ENCODE measurements at places on chromosomes 5 and 9.

DNA sequence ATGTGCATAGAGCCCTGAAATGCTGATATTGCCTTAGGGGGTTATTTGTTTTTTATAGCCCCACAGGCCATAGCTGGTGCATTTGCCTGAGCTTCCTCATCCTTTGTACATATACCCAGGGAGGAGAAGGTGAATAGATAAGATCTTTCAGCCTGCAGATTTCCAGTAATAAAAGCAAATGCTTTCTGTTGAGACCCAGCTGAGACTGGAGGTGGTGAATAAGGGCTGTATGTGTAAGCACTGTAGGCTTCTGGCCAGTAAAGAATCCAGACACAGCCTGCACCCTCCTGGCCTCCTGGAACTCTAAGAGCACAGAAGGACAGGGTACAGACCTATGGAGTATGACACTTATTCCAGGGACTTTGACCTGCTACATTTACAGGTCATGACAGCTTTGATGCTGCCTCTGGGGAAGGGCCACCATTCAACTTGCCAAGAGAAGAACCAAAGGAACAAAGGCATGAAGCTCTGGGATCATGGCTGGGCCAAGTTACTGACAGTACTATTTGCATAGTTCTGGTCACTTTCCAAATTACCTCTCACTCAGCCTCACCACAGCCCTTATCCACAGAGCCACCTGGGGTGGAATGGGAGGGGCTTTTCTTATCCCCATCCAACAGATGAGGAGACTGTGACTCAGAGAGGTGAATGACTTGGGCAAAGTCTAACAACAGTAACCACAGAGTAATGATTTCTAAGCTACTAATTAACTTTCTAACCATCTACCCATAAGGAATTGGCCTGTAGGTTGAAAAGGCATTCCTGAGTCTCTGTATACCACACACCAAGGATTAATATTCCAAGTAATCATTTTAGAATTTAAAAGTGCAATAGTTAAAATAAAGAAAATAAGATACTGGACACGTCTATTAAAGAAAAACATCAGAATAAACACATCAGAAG lies 604.5 kb upstream of the KLF4 start:
- peak; percentile 98 for DNase-seq

GRCh38 chr5:53326424-53327153 lies 153.8 kb upstream of the FST start:
- no peak for DNase-seq

DNA sequence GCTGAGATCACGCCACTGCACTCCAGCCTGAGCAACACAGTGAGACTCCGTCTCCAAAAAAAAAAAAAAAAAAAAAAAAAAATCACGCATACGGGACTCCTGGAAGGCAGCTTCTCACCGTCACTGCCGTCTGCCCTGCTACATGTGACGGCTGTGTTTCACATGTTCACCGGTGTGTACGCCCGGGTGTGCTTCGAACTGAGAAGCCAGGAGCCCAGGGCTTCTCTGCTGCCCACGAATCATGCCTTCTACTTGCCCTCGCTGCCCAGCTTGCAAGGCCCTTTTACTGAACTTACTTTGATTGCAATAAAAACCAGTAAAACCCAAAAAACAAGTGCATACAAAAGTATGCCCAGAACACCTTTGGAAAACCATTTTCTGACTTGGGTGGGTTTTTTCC lies 5.8 kb upstream of the NKD2 start:
- no peak for DNase-seq

GRCh38 chr9:135381762-135382310 lies 97.7 kb upstream of the PPP1R26 start:
- DNase-seq, result no peak

- DNase-seq, result no peak
Measured at GRCh38 chr9:116342941-116343340, 189.3 kb downstream of the PAPPA start.

DNA sequence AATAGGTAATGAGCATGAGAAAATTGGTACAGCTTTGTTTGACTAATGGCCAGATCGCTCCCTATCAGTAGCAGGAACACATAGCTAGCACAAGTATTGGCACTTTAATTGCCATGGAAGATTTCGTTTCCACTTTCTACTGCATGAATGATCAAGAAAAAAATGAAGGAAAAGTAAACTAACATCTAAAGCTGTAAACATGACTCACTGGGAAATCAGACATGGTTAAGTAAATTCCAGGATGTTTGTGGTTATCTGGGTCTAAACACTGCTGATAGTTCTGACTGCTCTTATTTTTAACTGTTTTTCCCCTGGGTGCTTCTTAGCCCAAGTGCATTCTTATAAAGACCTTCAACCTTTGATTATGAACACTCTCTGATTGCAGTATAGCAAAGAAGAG lies 388.9 kb downstream of the NR2F1-AS1 start:
- peak; percentile 81 for DNase-seq

- DNase-seq, result no peak
Measured at GRCh38 chr5:171661143-171661542, 124.5 kb upstream of the SMIM23 start.

DNA sequence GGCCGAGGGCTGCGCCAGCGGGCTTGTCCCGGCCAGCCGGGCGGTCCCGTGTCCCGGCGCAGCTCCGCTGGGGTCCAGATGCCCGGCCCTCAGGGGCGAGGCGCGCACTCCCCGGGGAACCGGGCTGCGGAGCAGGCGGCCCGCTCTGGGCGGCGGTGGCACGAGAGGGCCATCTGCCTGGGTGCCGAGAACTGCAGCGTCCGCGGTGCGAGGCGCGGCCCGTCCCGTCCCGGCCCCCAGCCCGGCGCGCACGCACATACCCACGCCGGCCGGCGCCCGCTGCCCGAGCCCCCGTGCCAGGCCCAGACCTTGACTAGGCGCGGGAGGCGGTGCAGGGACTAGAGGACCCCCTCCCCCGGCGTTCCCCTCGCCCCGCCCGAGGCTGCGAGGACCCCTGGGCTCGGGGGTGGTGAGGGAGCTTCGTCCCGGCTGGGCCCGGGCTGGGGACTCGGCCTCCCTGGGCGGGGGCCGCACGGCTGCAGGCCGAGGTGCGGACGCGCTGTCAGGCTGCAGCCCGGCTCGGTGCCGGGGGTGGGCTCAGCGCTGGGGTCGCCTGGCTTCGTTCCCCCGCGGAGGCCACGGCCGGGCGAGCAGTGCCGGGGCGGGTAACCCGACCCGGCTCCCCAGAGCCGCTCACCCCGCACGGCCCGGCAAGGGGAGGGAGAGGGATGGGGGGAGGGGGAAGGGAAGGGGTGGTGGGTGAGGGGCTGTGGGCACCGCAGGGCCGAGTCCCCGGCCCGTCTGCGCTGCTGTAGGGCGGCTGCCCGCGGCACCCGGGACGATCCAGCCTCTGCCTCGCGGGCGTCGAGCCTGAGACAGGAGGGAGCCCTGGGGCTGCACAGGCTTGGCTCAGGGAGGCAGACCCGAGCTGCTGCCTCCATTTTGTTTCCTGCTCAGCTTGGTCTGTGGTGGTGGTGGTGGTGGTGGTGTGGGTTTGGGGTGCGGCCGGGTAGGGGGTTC lies 1.2 kb upstream of the NSD1 start:
- no peak for DNase-seq

- peak; percentile 40 for DNase-seq
Measured at GRCh38 chr9:97900103-97900737, 22.1 kb downstream of the TRMO start.

GRCh38 chr9:77546376-77546950 lies 101.7 kb downstream of the GNA14 start:
- no peak for DNase-seq

- no peak for DNase-seq
Measured at GRCh38 chr9:8241201-8241600, 441.6 kb upstream of the DMAC1 start.

- DNase-seq, result no peak
Measured at GRCh38 chr9:109341561-109341960, 20.7 kb upstream of the EPB41L4B start.

GRCh38 chr9:98251551-98251950 lies 3.9 kb downstream of the TBC1D2 start:
- DNase-seq, result peak; percentile 67

DNA sequence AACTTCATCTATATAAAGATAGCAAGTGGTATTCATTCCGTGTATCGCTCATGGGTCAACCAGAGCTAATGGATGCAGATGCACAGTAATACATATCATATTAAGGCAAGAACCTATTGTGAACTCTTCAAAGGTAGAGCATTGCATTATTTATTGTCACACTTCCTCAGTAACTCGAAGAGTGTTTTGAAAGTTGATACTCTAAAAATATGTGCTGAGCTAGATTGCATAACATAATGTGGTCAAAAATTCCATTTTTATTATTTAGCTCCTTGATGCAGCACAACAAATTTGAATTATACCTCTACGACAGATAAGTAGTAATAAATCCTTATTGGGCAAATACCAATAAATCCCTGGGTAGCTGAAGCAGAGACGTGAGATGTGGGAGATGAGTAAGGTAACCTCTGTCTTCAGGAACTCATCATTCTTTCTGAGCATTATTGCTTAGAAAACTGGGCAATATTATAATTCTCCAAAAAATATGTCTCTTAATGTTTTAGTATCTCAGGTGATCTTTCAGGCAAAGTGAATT lies 70.3 kb downstream of the CDH18 start:
- no peak for DNase-seq

DNA sequence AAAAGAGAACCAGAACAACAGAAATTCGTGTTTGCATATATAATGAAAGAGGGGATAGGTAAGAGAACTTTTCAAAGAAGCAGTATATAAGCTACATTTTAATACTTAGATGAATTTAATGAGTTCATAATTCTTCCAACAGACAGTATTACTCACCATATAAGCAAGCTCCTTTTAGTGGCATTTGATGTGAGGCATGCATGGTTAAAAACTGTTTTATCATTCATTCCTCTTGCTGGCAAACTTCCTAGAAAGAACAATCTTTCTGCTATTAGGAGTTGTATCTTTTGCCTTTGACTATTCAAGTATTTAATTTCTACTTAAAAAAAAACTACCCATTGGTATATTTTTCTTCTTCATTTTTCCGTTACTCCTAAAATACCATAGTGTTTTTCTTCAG lies 65.7 kb upstream of the EIF4EBP3 start:
- no peak for DNase-seq

- DNase-seq, result no peak
Measured at GRCh38 chr9:127405344-127406125, 8.6 kb downstream of the SLC2A8 start.

DNA sequence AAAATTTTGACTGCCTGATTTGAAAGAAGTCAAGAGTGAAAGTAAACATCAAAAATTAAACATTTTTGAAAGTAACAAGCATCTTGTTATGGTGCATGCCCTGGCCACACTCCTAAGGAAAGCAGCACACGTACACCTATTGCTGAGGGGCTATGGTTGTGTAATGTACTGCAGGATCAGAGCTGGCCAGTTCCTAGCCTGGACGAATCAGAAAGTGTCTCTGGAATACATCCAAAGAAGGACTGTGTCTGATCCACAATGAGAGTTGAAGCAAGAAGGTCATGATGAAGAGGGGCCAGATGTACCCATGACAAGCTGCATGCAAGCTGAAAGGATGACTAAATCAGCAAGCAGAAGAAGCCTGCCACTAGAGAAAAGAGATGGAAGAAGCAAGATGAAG lies 618.2 kb downstream of the TLE1 start:
- no peak for DNase-seq

DNA sequence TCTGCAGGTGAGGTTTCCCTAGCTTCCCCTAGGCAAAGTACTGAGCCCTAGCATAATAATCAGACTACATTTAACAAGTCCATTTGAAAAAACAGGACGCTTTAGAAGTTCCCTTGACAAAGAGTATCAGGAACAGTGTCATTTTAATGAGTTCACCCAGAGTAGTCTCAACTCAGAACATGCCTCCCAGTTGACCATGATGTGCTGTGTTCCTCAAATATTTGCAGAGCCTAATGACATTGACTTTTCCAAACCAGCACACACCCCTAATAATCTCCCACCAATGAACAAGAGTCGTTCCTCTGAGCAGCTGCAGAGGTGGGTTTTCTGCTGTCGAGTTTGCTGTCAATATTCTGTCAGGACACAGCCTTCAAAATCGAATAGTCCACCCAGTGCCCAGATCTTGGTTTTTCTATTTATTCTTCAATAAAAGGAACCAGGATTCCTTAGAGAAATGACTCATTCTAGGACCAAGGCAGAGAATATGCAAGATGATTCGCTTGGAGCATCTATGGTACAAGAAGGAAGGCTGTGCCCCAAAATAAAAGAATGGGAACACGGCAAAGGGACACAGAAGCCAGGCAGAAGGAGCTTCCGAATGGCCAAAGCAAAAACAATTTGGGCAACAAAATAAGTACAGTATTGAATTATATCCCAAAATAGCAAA lies 57.6 kb downstream of the OTULIN start:
- DNase-seq, result no peak

DNA sequence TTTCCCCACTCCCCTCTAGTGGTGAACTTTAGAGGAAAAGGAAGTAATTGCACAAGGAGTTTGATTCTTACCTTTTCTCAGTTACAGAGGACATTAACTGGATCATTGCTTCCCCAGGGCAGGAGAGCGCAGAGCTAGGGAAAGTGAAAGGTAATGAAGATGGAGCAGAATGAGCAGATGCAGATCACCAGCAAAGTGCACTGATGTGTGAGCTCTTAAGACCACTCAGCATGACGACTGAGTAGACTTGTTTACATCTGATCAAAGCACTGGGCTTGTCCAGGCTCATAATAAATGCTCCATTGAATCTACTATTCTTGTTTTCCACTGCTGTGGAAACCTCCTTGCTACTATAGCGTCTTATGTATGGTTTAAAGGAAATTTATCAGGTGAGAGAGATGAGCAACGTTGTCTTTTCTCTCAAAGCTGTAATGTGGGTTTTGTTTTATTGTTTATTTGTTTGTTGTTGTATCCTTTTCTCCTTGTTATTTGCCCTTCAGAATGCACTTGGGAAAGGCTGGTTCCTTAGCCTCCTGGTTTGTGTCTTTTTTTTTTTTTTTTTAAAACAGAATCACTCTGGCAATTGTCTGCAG lies 25.3 kb downstream of the SLC22A5 start:
- DNase-seq, result peak; percentile 72

DNA sequence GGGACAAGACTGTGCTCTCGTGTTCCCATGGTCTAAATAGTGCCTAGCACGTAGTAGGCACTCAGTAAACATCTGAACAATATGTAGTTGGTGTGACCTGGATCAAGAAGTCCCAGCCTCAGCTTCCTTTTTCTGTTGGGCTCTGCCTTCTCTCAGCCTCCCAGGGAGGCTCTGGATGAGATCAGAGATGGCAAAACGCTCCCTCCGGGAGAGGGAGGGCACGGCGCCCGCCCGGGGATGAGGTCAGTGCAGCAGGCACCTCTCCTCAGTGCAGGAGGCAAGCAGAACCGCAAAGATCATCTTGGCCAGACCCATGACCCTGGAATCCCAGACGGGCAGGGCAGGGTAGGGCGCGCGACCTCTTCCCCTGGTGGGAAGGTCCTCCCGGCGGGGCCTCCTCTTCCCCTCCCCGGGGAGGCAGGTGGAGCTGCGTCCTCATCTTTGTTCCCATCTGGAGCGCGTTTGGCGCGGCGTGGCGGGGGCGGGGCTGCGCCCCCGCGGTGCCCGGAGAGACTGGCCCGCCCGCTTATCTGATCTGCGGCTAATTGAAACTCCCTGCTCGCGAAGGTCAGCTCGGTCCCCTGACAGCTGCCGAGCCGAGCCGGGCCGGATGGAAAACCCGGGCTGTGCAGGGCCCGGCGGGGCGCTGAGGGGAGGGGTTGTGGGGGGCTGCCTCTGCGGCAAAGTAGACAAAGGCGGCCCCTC lies 60.9 kb downstream of the CXXC5 start:
- peak; percentile 62 for DNase-seq

Measured in Caki2 (cell line).